ENCODE measurements at places on chromosomes 2 and 18. TPM values are rescaled to one million over a fixed set of nuclear protein-coding genes. Genes with fewer than 3 reads are reported as not detected.
A peak's percentile ranks its signal among the peaks of the same experiment; 100 is the strongest.

DNA sequence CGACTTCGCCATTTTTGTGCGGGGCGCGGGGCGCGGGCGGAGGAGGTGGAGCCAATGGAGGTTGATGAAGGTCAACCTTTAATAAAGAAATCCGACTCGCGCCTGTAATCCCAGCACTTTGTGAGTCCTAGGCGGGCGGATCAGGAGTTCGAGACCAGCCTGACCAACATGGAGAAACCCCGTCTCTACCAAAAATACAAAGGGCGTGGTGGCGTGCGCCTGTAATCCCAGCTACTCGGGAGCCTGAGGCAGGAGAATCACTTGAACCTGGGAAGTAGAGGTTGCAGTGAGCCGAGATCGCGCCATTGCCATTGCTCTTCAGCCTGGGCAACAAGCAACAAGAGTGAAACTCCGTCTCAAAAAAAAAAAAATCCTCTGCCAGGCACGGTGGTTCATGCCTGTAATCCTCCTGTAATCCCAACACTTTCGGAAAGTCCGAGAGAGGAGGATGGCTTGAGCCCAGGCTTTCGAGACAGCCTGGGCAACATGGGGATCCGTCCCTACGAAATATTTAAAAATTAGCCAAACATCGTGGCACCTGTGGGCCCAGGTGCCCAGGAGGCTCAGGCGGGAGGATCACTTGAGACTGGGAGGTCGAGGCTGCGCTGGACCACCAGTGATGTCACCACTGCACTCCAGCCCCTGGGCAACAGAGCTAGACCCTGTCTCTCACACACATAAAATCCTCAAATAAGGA, 493 bp upstream of the PREB start:
- DNase-seq: no peak

DNA sequence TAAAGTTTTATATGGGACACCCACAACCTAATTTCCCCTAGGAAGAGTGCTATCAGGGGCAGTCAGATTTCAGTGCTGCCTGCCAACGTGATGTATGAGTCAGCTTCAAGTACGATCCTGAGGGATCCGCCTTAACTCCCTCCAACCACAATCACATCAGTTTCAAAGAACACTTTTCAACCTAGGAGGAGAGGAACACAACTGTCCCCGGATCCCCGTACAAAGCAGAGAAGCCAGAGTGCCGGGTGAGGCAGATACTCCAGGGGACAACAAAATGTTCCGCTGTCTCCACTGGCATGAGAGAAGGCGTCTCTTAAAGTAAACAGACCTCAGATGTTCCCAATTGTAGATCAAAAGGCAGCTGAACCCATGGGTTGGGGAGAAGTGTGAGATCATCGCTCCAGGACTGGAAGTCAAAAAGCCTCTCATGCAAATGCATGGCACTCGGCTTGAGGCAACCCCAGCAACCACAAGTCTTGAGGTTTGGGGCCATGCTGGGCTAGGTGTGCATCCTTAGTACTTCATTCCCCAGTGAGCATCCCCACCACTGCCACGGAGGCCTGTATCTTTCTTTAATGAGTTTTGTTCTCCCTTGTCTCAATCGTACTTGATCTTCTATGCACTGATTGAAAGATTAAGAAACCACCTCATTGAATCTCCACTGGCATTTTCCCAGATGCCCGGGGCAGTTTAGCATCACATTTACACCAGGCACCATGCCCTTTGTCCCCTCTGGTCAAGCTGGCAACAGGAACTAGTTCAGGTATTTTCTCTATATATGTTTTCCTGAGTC, 91.0 kb upstream of the CCBE1 start:
- no peak for DNase-seq

DNA sequence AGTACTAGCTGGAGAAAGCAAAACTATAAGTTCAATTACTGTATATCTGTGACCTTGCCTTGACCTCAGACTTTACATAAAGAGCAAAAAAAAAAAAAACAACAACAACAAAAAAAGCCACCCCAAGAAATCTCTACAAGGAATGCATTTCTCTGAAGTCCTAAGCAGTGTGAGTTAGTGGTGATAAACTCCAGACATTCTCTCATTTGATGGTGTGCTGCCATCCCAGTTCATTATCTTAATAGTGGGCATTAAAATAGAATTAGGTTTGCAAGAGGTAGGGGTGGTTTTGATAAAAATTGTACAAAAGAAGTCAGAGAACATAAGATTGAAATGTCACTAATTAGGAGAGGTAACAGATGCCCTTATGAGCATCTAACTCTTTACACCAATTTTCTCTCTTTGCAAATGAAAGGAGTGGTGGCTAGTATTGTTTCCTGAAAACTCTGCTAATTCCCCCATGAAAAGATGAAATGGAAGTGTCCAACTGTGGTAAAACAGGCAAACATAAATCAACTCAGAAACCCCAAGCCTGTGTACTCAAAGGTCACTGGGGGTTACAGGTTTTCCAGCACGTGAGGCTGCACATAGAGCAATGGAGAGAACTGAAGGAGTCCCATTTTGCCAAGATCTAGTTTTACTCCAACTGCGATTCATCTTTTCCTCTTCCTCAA, 131.9 kb downstream of the MEIS1 start:
- DNase-seq: no peak

- DNase-seq: peak; percentile 44
Measured at GRCh38 chr18:26549263-26550094, 1.1 kb upstream of the KCTD1 start.

DNA sequence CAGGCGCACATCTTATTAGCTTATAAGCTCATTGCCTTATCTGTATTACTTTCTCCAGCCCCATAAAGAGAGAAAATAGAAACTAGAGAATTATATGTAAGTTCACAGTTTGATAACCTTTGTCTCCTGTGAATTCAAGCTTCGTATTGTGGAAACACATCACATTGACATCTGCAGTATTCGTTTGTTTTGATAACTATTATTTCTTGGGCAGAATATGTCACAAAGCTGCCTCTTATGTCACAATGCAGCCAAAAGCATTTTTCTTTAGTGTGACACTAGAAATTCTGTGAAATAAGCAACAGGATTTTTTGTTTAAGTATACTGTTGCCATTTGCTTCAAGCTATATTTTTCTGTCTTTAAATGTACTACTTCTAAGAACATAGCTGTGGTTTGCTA, 221.5 kb downstream of the DOK6 start:
- no peak for DNase-seq

Gene PLEKHH2
- 1.2 TPM for total RNA-seq

DNA sequence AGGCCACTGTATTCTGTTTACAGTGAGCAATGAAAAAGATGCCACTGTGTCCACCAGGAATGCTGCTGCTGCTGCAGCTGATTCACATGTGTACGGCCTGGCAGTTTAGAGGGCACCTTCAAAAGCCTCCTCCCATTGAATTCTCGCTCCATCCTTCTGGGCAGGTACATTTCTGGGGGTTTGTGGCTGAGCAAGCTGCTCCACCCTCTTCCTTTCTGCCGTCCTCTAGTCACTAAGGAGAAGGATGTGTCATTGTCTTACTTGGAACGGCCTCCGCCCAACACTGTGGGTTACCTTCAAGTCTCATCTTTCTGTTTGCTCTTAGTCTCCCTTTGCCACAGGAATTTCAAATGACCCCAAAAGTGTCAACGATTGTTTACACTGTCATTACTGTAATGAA, 182.0 kb downstream of the ZBTB7C start:
- DNase-seq: no peak

Gene CXCR1
- total RNA-seq: 0.14 TPM

Measured in activated naive CD8-positive, alpha-beta T cell treated with anti-CD3 and anti-CD28 coated beads, Interleukin-2, amount 10 ng/mL, durations not matched to agents 7 days and 5 days (primary cell).